ENCODE measurements at places on chromosomes 5 and 9. TPM values are rescaled to one million over a fixed set of nuclear protein-coding genes. Genes with fewer than 3 reads are reported as not detected.

OR1L8 gene
- total RNA-seq = not detected

DNAI1 gene
- 2.7 TPM for total RNA-seq

ST6GALNAC4 gene
- 11.3 TPM for total RNA-seq

SPATA31E1 gene
- total RNA-seq = 0.49 TPM

ACO1 gene
- 17.9 TPM for total RNA-seq

PLAC8L1 gene
- 0.75 TPM for total RNA-seq

FGFR4 gene
- total RNA-seq = 11.6 TPM

TMEM215 gene
- not detected for total RNA-seq

CSF1R gene
- 0.38 TPM for total RNA-seq

SH3TC2 gene
- 51.4 TPM for total RNA-seq

PCDHGB1 gene
- total RNA-seq = 3.3 TPM

TERT gene
- 0.50 TPM for total RNA-seq

PCDHB14 gene
- 5.7 TPM for total RNA-seq

PCDHGA7 gene
- 5.8 TPM for total RNA-seq

FBXO38 gene
- 33.5 TPM for total RNA-seq

LHX3 gene
- 0.18 TPM for total RNA-seq

C9orf43 gene
- 0.54 TPM for total RNA-seq

LHX2 gene
- 0.70 TPM for total RNA-seq

PCDHGA1 gene
- total RNA-seq = 1.3 TPM

LVRN gene
- 0.62 TPM for total RNA-seq

GPR151 gene
- total RNA-seq = 0.54 TPM

ESM1 gene
- 91.7 TPM for total RNA-seq

NPR3 gene
- 2.0 TPM for total RNA-seq

EPB41L4B gene
- 1.5 TPM for total RNA-seq
